ENCODE measurements at places on chromosomes 2 and 18.
A peak's percentile ranks its signal among the peaks of the same experiment; 100 is the strongest.

DNA sequence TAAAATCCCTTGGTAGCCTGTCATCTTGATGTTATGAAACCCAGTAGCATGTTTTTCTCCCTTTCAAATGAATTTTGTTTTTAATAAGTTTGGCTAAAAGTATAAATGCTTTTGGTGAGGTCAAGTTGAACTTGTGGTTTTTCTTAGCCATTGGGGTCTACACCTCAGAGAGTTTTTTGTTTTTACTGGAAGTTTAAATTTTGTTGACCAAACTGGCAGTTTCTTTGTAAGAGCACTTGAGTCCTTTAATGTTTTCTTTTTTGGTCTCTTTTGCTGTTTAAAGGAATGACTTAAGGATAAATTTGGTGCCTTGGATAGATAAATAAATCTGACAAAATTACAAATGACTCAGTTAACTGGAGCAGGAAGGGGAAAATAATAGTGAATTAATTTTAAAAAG is 577.3 kb downstream of the SATB2 start:
- DNase-seq = no peak

GRCh38 chr2:134555411-134555810 is 163.4 kb downstream of the TMEM163 start:
- DNase-seq = no peak

- no peak for DNase-seq
These were observed 104.6 kb downstream of the SS18 start for GRCh38 chr18:25985707-25986394.

GRCh38 chr2:234981197-234982095 is 29.6 kb downstream of the SH3BP4 start:
- peak; percentile 41 for DNase-seq

GRCh38 chr2:239778861-239779558 is 246.1 kb downstream of the NDUFA10 start:
- DNase-seq = no peak

GRCh38 chr2:74379851-74380789 is at the start of gene DCTN1:
Gene DCTN1, minus strand, starts transcription at chr2:74380311. Its CDS starts 274 bp downstream, at chr2:74380037.
- peak; percentile 36 for DNase-seq

GRCh38 chr2:101362777-101363176 is 24.5 kb downstream of the CREG2 start:
- no peak for DNase-seq

DNA sequence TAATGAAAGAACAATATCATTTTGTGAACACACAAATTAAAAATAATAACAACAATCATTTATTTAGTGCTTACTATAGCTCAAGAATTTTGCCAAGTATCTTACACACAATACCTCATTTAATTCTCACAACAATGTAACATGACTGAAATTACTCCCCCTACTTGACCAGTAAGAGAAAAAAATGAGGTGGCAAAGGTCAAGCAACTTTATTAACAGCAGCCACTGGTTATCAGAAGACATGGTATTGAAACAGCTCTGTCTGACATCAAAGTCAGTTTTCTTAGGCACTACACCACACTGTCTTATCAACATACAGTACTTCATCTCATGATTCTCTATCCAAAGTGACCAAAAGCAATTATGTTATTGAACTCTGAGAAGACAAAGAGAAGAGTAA is 389.4 kb downstream of the ZEB2 start:
- DNase-seq = no peak

- DNase-seq = no peak
These were observed 21.8 kb downstream of the SCN3A start for GRCh38 chr2:165182029-165182428.
